ENCODE measurements at places on chromosomes 7 and 10.
A peak's percentile ranks its signal among the peaks of the same experiment; 100 is the strongest.

DNA sequence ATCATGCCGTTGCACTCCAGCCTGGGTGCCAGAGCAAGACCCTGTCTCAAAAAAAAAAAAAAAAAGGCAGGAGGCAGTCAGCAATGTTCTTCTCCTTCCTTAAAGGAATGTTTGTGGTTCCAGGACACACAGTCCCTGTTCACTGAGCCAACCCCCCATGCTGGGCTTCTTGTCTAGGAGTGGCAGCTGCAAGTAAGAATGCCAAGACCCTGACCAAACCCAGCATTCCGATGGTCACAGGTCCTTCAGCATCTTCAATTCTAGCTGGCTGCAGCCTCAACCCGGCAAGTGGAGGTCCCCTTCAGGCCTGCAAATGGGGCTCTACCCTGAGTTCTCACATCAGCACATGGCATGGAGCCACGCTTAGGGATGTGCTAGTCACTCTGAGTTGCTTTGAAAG, 38.2 kb upstream of the CUX1 start:
- H3K36me3 ChIP-seq: no peaks in the 10 kb centered on the region
- no peak overlapping the region for H3K4me3 ChIP-seq

GRCh38 chr10:113802997-113803396, 50.9 kb downstream of the DCLRE1A start:
- no peak for DNase-seq
- no peaks in the 10 kb centered on the region for H3K36me3 ChIP-seq
- peaks cover 7% of the 10 kb centered on the region for H3K4me1 ChIP-seq
- no peak overlapping the region for H3K4me3 ChIP-seq
- H3K27ac ChIP-seq: no peak overlapping the region
- H3K27me3 ChIP-seq: peaks cover 9% of the 10 kb centered on the region

GRCh38 chr7:99006739-99007424, 128.6 kb downstream of the TRRAP start:
- no peak overlapping the region for H3K4me3 ChIP-seq
- peaks cover 57% of the 10 kb centered on the region for H3K36me3 ChIP-seq
- no peak for DNase-seq
- H3K27ac ChIP-seq: no peak overlapping the region
- no peaks in the 10 kb centered on the region for H3K27me3 ChIP-seq

DNA sequence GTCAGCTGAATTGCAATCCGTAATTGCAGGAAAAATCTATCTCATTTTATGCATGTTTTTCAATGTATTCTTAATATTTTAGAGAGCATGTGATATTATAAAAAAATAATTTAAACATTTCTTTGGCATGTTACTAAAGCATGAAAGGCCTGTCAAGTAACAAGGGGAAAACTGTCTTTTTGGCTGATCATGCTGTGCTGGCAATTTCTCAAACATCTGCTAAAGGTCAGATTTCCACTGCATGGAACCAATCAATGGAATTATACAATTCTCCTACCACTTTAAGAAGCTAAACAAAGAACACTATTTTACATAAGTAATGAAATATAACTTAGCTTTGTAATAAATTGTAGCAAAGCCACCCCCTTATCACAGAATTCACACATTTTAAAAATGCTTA, 49.4 kb downstream of the JMJD1C start:
- no peaks in the 10 kb centered on the region for H3K36me3 ChIP-seq
- no peak overlapping the region for H3K4me3 ChIP-seq
- H3K27ac ChIP-seq: no peak overlapping the region
- H3K4me1 ChIP-seq: peaks cover 22% of the 10 kb centered on the region
- DNase-seq: no peak
- H3K27me3 ChIP-seq: no peaks in the 10 kb centered on the region

DNA sequence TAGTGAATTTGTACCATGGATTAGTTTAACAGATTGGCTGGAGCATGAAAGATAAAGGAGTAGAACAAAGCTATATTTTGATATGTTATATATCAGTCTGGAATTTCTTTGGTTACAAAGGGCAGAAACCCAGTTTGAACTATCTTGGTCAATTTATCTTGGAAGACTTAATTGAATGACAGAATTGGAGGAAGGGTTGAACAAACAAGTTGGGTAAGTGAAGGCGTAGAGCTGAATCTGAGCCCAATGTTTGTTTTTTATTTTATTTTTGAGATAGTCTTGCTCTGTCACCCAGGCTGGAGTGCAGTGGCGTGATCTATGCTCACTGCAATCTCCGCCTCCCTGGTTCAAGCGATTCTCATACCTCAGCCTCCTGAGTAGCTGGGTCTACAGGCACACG, 21.8 kb upstream of the JCAD start:
- no peaks in the 10 kb centered on the region for H3K4me1 ChIP-seq
- H3K27ac ChIP-seq: no peak overlapping the region
- peaks cover 2% of the 10 kb centered on the region for H3K27me3 ChIP-seq
- no peak overlapping the region for H3K4me3 ChIP-seq
- DNase-seq: no peak

DNA sequence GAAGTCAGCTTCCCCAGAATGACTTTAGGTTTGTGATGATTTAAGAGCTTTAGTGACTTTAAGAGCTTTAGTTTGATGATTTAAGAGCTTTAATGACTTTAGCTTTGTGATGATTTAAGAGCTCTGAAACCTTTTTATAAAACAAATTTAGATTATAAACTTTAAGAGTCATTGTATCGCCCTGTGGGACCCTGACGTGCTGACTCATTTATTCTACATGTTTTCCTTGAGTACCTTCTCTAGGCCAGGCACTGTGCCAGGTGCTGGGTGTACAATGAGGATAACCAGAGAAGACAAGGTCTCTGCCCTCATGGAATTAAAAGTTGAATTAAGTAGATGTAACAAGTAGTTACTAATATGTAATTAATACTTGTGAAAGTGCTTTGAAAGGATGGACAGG, 45.4 kb downstream of the CNNM1 start:
- no peaks in the 10 kb centered on the region for H3K4me1 ChIP-seq
- no peaks in the 10 kb centered on the region for H3K36me3 ChIP-seq
- H3K27me3 ChIP-seq: peaks cover 28% of the 10 kb centered on the region
- H3K4me3 ChIP-seq: no peak overlapping the region
- no peak for DNase-seq

- peaks cover 61% of the 10 kb centered on the region for H3K27me3 ChIP-seq
- DNase-seq: no peak
- peak overlapping the region; percentile 67 for H3K4me3 ChIP-seq
- H3K4me1 ChIP-seq: peaks cover 28% of the 10 kb centered on the region
- no peak overlapping the region for H3K27ac ChIP-seq
Measured at GRCh38 chr10:72087392-72087968, 871 bp downstream of the SPOCK2 start.

DNA sequence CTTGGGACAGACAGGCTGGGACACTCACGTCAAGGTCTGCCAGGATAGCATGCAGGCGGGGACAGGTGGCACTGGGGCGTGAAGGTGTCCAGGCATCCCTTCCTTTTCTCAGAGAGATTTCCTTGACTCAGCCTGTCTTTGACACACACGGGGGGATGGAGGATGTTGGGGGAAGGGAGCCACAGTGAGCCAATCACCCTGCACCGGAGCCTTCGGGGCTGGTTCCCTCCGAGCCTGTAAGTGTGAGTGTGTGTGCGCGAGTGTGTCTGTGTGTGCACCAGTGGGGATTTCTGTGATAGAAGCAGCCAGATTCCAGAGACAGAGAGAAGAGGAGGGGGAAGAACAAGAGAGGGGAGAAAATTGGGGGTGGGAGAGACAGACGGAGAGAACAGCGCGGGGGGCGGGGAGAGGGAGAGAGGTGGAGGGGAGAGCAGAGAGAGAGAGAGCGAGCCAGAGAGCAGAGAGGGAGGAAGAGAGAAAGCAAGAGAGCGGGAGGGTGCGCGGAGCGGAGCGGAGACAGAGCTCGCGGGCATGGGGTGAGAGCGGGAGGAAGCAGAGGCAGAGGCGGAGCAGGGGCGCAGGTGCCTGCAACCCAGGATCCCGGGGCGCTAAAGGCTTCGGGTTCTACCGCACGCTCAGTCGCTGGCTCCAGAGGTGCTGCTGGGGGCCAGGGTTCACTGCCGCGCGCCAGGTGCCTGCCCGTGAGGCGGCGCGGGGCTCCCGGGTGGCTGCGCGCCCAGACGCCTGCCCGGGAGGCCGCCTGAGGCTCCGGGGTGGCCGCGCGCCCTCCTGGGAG, 466 bp upstream of the GPR26 start:
- peaks cover 1% of the 10 kb centered on the region for H3K36me3 ChIP-seq
- no peaks in the 10 kb centered on the region for H3K4me1 ChIP-seq
- H3K27me3 ChIP-seq: peaks cover 94% of the 10 kb centered on the region
- DNase-seq: no peak

GRCh38 chr7:27202862-27203134, 2.9 kb upstream of the HOXA13 start:
- H3K4me1 ChIP-seq: peaks cover 28% of the 10 kb centered on the region
- peak overlapping the region; percentile 15 for H3K27ac ChIP-seq
- DNase-seq: no peak

DNA sequence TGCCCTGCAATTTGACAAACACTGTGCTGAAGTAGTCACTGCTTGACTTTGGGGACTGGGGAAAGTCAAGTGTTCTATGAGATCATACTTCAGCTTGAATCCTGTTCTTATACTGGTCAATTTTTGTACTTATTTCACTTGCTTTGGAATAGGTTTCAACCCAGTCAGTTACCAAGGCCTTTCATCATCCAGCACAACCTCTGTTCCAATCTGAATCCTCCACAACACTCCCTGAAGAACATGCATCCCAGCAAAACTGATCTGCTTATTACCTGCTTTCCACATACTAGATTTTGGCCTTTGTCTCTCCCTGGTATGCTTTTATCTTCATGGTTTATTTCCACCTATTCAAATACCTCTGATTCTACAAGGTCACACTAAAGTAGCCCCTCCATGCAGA, 29.5 kb downstream of the DPY19L1 start:
- DNase-seq: no peak
- no peaks in the 10 kb centered on the region for H3K36me3 ChIP-seq
- H3K4me1 ChIP-seq: peaks cover 4% of the 10 kb centered on the region
- H3K4me3 ChIP-seq: no peak overlapping the region

DNA sequence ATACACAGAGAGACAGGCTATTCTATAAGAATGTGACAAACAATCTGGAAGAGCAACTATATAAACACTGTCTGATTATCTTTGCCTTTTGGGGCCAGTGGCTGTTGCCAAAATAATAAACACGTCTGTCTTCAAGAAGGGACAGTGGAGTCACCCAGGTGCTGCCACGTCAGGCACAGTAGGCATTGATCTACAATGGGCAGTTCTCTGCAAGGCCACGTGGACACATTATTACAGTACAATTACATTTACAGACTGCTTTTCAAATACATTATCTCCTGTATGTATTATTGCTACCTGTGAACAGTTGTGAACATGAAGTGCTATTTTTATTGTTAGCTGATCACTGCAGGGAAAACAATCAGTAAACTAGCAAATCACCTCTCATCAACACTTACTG, 14.0 kb downstream of the DNMBP start:
- H3K27me3 ChIP-seq: no peaks in the 10 kb centered on the region
- H3K4me1 ChIP-seq: peaks cover 49% of the 10 kb centered on the region
- H3K36me3 ChIP-seq: no peaks in the 10 kb centered on the region
- no peak for DNase-seq

DNA sequence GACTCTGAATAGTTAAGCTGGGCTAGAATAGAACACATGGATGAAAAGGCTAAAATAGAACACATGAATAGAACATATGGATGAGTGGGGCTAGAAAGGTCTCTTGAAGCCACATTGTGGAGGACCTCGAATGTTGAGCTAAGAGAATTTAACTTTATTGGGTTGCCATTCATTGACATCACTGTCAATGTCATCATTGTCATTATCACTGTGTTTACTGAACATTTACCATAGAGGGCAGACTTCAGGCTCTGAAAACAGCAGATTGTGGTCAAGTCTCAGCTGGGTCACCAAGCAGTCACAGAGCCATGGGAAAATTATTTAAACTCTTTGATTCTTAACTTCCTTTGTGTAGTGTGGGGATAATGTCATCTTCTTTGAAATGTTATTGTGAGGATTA, 80.4 kb downstream of the WDFY4 start:
- H3K27me3 ChIP-seq: peaks cover 22% of the 10 kb centered on the region
- H3K27ac ChIP-seq: no peak overlapping the region
- DNase-seq: no peak
- no peak overlapping the region for H3K4me3 ChIP-seq
- no peaks in the 10 kb centered on the region for H3K4me1 ChIP-seq

DNA sequence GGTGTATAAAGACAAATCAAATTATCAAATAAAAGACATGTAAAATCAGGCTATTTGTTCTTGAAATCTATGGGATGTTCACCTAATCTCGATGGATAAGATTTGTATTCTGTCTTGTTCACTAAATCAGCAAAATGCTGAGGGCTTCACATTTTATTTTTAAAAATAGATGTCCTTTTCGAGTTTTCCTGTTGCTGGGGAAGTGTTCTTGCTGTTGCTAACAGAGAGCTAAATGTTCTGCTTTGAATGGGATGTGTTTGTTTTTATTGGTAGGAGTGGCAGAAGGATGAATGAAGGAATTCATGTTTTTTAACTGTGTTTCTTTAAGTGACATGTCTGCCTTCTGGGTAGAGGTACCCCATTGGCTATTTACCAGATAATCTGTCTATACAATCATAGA, 7.3 kb upstream of the SNX13 start:
- no peak overlapping the region for H3K4me3 ChIP-seq
- no peak for DNase-seq
- H3K27me3 ChIP-seq: peaks cover 4% of the 10 kb centered on the region
- peaks cover 2% of the 10 kb centered on the region for H3K4me1 ChIP-seq

GRCh38 chr7:148289630-148290029, 300.9 kb upstream of the C7orf33 start:
- H3K4me3 ChIP-seq: no peak overlapping the region
- no peak for DNase-seq
- no peak overlapping the region for H3K27ac ChIP-seq
- no peaks in the 10 kb centered on the region for H3K36me3 ChIP-seq

DNA sequence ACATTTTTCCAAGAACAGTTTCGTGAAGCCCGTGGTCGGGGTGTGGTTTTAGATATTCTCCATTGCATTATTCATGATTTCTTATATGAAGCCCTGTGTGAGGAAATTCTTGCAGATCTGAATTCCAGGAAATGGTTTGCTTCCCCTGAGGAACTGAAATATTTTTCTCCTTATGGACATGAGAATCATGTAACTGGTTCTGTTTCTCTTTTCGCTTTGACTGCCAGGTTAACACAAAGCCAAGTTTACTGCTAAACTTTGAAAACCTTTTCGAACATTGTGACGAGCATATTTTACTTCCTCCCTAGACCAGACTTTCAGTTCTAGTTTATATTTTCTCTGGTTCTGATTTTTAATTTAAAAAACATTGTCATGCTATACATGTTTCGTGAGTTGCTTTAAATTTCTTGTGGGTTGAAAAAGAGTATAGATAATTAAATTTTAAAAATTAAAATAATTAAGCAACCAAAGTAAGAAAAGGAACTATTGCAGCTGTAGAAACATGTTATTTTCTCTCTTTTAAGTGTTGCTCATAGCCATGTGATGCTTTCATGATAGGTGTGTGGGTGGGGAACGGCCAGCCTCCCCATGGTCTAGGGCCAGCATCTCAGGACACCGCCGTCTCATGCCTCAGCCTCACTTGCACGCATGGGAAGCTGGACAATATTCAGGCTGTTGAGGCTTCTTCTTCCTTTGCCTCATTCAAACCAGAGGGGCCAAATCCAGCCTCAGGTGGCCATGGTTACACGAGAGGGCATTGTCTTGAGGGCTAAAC, 97.1 kb downstream of the CREB5 start:
- H3K4me3 ChIP-seq: no peak overlapping the region
- H3K4me1 ChIP-seq: peaks cover 9% of the 10 kb centered on the region
- no peaks in the 10 kb centered on the region for H3K36me3 ChIP-seq
- H3K27me3 ChIP-seq: no peaks in the 10 kb centered on the region

Measured in mesothelial cell of epicardium (in vitro differentiated cells).